ENCODE measurements at places on chromosomes 5 and 9. TPM values are rescaled to one million over a fixed set of nuclear protein-coding genes. Genes with fewer than 3 reads are reported as not detected.

The SAPCD2 gene
- 0.88 TPM for total RNA-seq

The C5orf52 gene
- total RNA-seq, result not detected

The C5orf63 gene
- 2.2 TPM for total RNA-seq

The ZNF883 gene
- total RNA-seq, result 7.2 TPM

The IL17B gene
- total RNA-seq, result not detected

The ACOT12 gene
- not detected for total RNA-seq

The ANGPTL2 gene
- 72.5 TPM for total RNA-seq

The IRX2 gene
- 5.3 TPM for total RNA-seq

The LCN9 gene
- not detected for total RNA-seq

The LECT2 gene
- not detected for total RNA-seq

The CNTLN gene
- 17.7 TPM for total RNA-seq

The SLC6A7 gene
- under 0.01 TPM for total RNA-seq

The SHISAL2B gene
- not detected for total RNA-seq

The FAM163B gene
- total RNA-seq, result not detected

The RASEF gene
- 2.1 TPM for total RNA-seq

The SH3GL2 gene
- 0.29 TPM for total RNA-seq

The KCNIP1 gene
- total RNA-seq, result not detected

The SOHLH1 gene
- not detected for total RNA-seq

The CCNI2 gene
- total RNA-seq, result not detected

The ADAMTS19 gene
- total RNA-seq, result not detected

The TYRP1 gene
- total RNA-seq, result 0.36 TPM

The PLK2 gene
- 220 TPM for total RNA-seq

The HACD4 gene
- total RNA-seq, result 6.8 TPM

The GCNT4 gene
- total RNA-seq, result 2.7 TPM

The BARHL1 gene
- not detected for total RNA-seq

The FBLL1 gene
- total RNA-seq, result 0.36 TPM

The UTP15 gene
- total RNA-seq, result 20.6 TPM

The TMEM252 gene
- total RNA-seq, result not detected

The RELL2 gene
- total RNA-seq, result 5.1 TPM

The OMD gene
- total RNA-seq, result 0.36 TPM

The ARL14EPL gene
- not detected for total RNA-seq

The GFRA3 gene
- not detected for total RNA-seq

The ESM1 gene
- total RNA-seq, result 2.9 TPM

The C5 gene
- 5.1 TPM for total RNA-seq

The EQTN gene
- total RNA-seq, result not detected

The ARHGEF28 gene
- total RNA-seq, result 56.9 TPM

The C9orf50 gene
- total RNA-seq, result 0.36 TPM

The PRSS3 gene
- total RNA-seq, result 3.5 TPM

The PLPPR1 gene
- not detected for total RNA-seq

The ENTREP1 gene
- under 0.01 TPM for total RNA-seq

The NUTM2F gene
- total RNA-seq, result not detected

The DRD1 gene
- under 0.01 TPM for total RNA-seq

The PRRT1B gene
- not detected for total RNA-seq

The SHC3 gene
- total RNA-seq, result 0.36 TPM
